Tibial artery (tissue), 4 donors: ENCODE measurements at places on chromosomes 5 and 9.
A peak's percentile ranks its signal among the peaks of the same experiment; 100 is the strongest.

- DNase-seq, result no peak
These were observed 67.5 kb upstream of the ERCC6L2 start for GRCh38 chr9:95808011-95808410.

DNA sequence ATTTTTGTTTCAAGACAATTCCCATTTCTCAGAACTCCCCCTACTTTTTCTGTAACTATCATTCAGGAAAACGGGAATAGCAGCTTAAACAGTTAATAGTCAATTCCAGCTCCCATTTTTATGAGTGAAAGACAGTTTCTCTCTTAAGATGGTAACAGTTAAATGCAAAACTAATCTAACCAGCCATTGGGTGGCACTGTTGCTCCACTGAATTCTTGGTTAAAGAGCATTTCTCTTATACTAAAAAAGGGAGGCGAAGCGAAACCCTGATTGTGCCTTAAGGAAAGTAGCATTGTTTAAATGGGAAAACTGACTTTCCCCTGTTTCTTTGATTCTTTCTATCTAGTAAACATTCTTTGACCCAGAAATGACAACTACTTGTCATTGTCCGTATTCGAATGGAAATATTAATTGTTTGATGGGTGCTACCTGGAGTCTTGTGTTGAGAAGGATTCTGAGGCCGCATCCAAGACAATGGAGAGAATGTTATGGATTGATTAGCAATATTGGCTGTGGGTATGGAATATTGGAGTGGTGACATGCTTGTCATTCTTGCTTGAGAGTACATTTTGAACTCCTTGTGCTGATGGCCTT is 507.8 kb downstream of the MAT2B start:
- no peak for DNase-seq

GRCh38 chr5:137565450-137565849 is 66.3 kb upstream of the SPOCK1 start:
- no peak for DNase-seq

GRCh38 chr9:127162046-127162863 is 39.8 kb upstream of the ANGPTL2 start:
- DNase-seq, result peak; percentile 32

GRCh38 chr5:178114325-178115135 is 1.2 kb downstream of the N4BP3 start:
- DNase-seq, result no peak

- DNase-seq, result no peak
These were observed 173.2 kb downstream of the CCDC192 start for GRCh38 chr5:127876384-127876783.

DNA sequence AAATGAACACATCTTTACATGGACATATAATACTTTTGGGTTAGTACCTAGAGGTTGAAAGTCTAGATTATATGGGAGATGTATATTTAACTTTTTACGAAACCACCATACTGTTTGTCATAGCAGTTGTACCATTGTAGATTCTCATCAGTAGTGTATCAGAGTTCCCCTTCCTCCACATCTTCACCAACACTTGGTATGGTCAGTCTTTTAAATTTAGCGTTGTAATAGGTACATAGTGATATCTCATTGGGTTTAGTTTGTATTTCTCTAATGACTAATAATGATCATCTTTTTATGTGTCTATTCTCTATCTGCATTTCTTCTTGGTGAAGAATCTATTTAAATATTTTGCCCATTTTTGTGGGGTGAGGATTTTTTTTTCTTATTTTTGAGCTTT is 137.5 kb downstream of the NR3C1 start:
- DNase-seq, result no peak

- no peak for DNase-seq
These were observed 43.5 kb downstream of the ADAMTS2 start for GRCh38 chr5:179301796-179302195.

DNA sequence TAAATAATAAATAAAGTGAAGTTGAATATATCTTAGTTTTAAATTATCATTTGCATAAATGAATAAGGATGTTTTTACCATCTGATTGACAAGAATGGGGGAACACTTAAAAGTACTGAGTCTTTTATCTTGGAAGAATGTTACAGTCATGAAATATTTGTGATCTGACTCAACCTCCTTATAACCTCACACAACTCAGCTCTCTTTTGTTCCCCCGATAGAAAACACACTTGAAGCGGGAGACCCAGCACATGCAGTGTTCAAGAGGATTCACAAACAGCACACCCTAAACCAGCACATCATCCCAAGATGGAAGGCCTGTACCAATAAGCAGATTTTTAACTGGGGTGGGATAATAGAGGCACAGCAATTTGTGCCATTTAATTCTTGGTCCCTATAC is 15.5 kb downstream of the BAAT start:
- DNase-seq, result no peak

GRCh38 chr5:141878186-141878710 is at the start of gene PCDH1:
PCDH1 (minus strand) TSS chr5:141878410; CDS start chr5:141878262, 148 bp downstream.
- no peak for DNase-seq

DNA sequence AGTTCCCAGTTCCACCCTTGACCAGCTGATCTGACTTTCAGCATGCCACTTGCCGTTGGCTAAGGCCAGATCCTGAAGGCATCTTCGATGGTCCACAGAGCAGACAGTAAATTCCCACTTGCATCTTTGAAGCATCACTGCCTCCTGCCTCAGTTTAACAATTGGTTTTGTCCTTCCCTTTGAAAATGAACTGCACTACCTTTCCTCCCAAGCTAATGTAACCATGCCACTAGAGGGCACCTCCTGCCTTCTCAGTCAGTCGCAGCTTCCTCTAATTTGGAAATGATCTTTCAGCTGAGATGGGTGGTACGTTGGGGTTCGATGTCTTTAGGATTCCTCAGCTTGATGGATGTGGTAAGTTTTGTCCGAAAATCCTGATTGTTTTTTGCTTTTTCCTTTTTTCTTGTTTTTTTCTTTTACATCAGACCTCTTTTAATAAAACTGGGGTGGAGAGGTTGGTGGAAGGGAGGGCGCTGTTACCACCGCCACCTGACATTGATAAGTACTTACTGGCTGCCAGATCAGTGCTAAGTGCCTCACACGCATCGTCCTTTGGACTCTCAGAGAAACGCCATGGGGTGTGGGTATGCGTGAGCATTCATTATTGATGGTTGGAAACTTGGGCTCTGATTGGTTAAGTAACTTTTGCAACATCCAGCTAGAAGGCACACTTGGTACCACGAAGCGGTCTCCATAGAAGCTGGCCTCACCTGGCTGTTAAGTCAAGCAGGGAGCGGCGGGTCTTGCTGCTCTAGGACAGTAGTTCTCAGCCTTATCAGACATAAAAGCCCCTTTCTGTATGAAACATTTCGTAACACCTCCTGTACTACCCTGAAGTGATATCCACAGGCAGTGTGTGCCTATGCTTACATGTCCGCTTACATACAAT is 16.9 kb downstream of the PTTG1 start:
- DNase-seq, result no peak

DNA sequence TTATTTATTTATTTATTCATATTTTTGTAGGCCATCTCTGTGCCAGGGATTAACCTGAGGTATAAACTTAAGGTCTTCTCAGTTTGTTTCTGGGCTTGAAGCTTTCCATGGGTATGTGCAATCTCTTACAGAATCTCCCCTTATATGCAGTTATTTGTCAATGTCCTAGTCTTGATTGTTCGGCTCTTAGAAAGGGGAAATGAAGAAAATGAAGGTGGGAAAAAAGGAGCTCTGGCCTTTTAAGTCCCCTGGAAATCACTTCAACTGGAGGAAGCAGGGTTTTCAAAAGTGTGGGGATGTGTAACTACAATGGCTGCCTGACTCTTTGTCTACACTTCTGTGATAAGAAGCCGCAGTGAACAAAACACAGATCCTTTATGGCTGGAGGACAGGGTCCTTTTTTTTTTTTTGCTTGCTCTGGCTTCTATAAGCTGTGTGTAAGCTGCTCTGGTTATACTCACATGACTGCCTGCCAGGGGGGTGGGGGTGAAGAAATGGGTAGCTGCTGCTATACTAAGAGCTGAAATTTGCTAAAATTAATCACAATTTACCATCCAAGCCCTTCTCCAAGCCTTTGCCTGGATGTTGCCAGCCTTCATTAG is 33.7 kb downstream of the CENPP start:
- DNase-seq, result no peak

DNA sequence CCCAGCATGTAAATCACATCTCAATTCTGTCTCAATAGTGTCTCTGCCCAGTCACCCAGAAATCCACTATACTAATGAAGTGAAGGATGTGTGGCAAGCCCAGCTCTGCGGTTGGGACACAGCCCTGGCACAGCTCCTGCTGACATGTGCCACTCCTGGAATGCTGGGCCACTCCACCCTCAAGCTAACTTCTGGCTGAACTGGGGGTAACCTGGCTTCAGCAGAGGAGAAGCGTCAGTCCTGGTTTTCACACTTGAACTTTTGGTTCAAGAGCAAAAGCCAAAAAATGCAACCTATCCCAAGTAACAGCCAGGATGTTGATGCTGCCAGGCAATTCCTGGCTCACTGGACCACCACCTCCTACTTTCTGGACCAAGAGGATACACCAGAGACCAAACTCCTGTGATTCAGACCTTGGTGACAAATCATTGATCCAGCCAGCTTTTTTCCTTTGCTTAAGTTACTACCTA is 86.4 kb downstream of the ARRDC3 start:
- peak; percentile 90 for DNase-seq
